Activated T-cell treated with anti-CD3 and anti-CD28 coated beads for 24 hours (primary cell): ENCODE measurements at places on chromosomes 3 and 15.

DNA sequence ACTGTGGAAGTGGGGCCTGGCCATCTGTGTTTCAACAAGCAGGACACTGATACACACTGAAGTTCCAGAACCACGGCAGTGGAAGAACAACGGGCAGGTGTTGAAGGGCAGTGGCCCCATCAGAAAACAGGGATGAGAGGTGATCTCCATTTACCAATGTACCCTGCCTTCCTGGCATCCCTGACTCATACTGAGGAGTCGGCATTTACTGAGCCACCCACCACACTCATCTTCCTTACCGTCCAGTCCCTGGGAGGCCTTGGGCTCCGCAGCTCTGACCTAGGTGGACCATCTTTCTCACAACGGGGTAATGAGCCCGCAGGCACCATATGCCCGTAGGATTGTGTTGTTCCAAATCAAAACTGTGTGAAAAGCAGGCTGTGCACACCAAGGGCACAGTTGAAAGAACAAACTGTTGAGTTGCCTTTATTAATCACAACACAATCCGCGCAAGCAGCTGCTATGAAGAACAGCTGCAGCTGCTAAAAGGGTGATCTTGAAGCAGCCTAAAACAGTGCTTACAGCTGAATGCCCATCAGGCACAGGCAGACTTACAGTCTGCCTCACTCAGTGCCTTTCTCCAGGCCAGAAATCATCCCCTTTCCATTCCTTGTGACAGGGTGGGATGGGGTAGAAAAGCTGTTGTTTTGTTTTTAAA lies 12.9 kb downstream of the MB21D2 start:
- DNase-seq = no peak

GRCh38 chr3:34011171-34012101 lies 213.0 kb downstream of the PDCD6IP start:
- DNase-seq = no peak

GRCh38 chr3:72761410-72761809 lies 86.8 kb downstream of the SHQ1 start:
- no peak for DNase-seq

GRCh38 chr3:139514741-139515140 lies 24.8 kb downstream of the RBP1 start:
- no peak for DNase-seq

- no peak for DNase-seq
These were observed 124.1 kb upstream of the MME start for GRCh38 chr3:154955907-154956533.

DNA sequence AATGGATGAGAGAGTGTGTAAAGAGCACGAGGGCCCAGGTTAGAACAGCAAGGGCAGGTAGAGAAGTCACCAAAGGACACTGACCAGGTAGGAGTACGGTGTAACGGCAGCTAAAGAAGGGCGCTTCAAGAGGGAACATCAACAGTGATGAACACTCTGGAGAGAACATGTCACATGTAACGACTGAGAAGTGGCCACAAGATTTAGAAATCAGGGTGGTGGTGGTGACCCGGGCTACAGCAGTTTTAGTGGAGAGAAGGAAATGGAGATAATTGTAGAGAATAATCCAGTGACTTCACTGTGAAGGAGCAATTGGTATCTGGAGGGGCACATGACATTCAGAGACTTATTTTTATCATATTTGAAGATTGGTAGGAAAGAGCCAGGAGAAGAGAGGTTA lies 1.2 kb upstream of the C15orf40 start:
- no peak for DNase-seq

GRCh38 chr3:37546876-37547275 lies 314.8 kb upstream of the CTDSPL start:
- DNase-seq = no peak

GRCh38 chr15:82044373-82045178 lies 1.2 kb downstream of the MEX3B start:
- no peak for DNase-seq

DNA sequence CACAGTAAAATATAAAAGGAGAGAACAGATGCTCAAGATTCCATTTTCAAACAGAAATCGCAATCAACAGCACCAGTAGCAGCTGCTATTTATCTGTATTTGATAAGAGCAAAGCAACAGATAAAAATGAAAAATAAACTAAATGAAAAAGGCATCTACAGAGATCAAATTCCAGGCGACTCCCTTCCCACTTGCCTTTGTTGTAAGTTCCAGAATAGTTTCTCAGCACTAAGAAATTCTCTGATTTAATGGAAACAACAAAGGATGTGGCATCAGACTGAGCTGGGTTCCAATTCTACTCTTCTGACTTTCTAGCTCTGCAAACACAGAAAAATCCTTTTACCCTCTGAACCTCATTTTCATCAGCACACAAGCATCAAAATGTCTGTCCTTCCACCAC lies 110.8 kb upstream of the MME start:
- DNase-seq = no peak
